Right ventricle myocardium inferior (tissue), 1 donor: ENCODE measurements at places on chromosomes 1 and 21. TPM values are rescaled to one million over a fixed set of nuclear protein-coding genes. Genes with fewer than 3 reads are reported as not detected.

EPB41 gene
- total RNA-seq = 24.9 TPM

- no peak for DNase-seq
These were observed 7.7 kb downstream of the ANKRD35 start for GRCh38 chr1:145877923-145878486.

- no peak for DNase-seq
These were observed 35.1 kb downstream of the CLEC20A start for GRCh38 chr1:178461701-178462100.

CACNA1S gene
- not detected for total RNA-seq

- no peak for DNase-seq
These were observed 292.5 kb downstream of the NCAM2 start for GRCh38 chr21:21290751-21291150.
